ENCODE measurements at places on chromosomes 13 and 19.

- peak; percentile 71 for DNase-seq
These were observed at the start of gene NOVA2 for GRCh38 chr19:45973553-45974338. Gene NOVA2, minus strand, starts transcription at chr19:45973865. Its CDS starts 514 bp downstream, at chr19:45973351.

- no peak for DNase-seq
These were observed 20.9 kb upstream of the PIK3R2 start for GRCh38 chr19:18131841-18132596.

- DNase-seq, result no peak
These were observed 5.1 kb downstream of the PPP1R12C start for GRCh38 chr19:55112246-55112776.

- no peak for DNase-seq
These were observed 27.1 kb upstream of the MYCBP2 start for GRCh38 chr13:77353995-77354394.

- no peak for DNase-seq
These were observed 27.0 kb downstream of the OXGR1 start for GRCh38 chr13:96967248-96967745.

- no peak for DNase-seq
These were observed 11.1 kb upstream of the NUP62 start for GRCh38 chr19:49940482-49940791.

Data from aorta (tissue), 5 donors.